ENCODE measurements at places on chromosomes 6 and 20. TPM values are rescaled to one million over a fixed set of nuclear protein-coding genes. Genes with fewer than 3 reads are reported as not detected.
A peak's percentile ranks its signal among the peaks of the same experiment; 100 is the strongest.

RGS19 gene
- total RNA-seq: 10.0 TPM

PRDM1 gene
- 0.29 TPM for total RNA-seq

HLA-B gene
- 768 TPM for total RNA-seq

KHDRBS2 gene
- total RNA-seq: not detected

HUS1B gene
- 1.8 TPM for total RNA-seq

SFT2D1 gene
- total RNA-seq: 30.8 TPM

SOX18 gene
- total RNA-seq: 1.2 TPM

CCM2L gene
- not detected for total RNA-seq

DNA sequence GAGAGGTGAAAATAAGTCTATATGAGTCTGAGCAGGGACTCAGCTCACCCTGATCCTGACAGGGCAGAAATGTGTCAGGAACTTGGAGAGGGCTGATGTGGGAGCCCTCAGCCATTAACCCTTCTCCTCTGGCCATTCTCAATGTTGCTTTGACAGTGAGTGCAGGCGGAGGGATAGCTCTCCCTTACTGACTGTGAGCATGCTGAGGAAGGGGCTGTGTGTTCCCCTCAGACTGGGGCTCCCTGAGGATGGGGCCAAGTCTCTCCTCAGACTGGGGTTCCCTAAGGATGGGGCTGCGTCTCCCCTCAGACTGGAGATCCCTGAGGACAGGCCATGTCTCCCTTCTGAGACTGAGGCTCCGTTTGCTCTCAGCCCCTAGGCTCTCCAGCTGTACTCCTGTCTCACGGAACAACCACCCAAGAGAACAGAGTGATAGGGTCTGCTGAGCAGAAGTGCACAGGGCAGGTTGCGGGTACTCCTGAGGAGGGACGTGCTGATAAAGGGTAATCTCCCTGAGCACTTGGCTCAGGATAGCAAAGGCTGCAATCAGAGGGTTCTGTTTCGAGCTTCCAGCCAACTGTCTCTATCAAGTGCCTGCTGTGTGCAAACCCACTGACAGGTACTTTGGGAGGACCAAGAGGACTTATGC lies 141.0 kb downstream of the MRPL14 start:
- no peak for DNase-seq

GRCh38 chr20:58471193-58472164 lies 43.7 kb downstream of the APCDD1L start:
- peak; percentile 73 for DNase-seq

DNA sequence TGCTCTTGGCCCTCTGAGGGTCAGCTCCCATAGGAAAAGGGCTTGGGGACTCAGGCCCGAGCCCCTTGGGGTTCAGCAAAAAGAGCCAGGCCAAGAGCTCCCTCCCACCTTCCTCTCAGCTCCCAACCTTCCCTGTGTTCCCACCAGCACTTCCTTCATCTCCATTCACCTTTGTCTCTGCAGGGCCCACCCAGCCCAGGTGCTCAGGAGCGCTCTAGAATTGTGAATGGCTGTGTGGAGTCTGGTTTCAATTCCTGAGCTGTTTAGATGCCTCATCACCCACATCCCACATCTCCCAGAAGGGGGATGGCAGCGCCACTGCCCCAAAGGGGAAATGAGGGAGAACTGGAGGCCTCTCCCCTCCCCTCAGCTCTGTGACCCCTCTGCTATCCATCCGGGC lies 7.7 kb downstream of the GRM4 start:
- no peak for DNase-seq

DNA sequence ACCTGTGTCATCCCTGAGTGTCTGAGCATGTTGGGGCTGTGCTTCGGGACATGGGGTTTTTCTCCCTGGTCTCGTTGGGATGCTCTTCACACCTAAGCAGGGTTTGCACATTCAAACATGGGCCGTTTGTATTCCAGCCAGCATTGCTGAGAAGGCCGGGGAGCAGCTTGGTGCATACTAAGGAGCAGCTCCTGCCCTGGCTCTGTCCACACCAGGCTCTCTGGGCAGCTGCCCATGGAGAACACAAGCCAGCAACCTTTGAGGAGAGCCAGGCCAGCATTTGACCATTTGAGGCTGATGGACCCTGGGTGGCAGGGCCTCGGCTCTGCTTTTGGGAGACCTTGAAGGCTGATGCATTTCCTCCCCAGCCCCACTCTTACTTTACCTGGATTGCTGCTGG lies 92.1 kb downstream of the PHACTR3 start:
- DNase-seq: peak; percentile 69

- DNase-seq: no peak
Measured at GRCh38 chr20:48875914-48876240, 45.6 kb upstream of the ARFGEF2 start.

- DNase-seq: no peak
Measured at GRCh38 chr20:3900187-3900604, 11.0 kb downstream of the PANK2 start.

DNA sequence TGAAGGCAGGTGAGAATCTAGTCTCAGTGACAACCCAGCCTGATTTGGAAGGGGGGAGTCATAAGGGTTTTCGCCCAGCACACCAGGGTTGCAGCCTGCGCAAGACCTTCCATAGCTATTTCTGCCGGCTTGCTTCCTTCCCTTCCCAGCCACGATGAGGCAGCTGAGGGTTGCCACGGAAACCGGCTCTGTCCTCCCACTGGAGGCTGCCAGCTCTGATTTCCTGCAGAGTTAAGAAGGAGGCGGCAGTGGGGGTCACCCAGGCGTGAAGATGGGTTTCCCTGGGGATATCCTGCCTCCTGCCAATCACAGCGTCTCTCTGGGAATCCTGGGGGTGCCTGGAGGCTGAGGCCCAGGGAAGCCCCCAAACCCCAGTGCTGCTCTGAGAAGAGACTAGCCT lies 23.1 kb upstream of the KCNB1 start:
- DNase-seq: no peak

GRCh38 chr6:83108378-83108777 lies 40.9 kb downstream of the DOP1A start:
- DNase-seq: no peak

GRCh38 chr6:52909531-52909930 lies at the start of gene GSTA3:
TSS of gene GSTA3 (minus strand) at chr6:52909698. CDS start at chr6:52905834, 3,864 bp downstream.
- DNase-seq: no peak

DNA sequence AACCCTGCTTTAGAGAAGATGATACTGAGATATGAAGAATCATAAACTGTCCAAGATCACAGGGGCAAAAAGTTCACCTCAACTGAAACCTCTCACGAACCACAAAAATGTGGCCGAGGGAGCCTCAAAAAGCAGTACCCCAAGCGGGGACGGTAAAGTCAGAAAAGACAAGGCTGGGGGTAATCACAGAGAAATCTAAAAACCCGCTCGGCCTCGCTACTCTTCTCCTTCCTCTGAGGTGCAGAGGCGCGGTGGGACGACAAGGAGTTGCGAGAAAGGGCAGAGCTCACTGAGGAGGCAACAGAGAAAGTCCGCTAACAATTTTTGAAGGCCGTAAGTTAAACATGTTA lies 356 bp upstream of the IRAK1BP1 start:
- no peak for DNase-seq

Data from osteocyte (in vitro differentiated cells).